ENCODE measurements at places on chromosomes 2 and 18.
A peak's percentile ranks its signal among the peaks of the same experiment; 100 is the strongest.

DNA sequence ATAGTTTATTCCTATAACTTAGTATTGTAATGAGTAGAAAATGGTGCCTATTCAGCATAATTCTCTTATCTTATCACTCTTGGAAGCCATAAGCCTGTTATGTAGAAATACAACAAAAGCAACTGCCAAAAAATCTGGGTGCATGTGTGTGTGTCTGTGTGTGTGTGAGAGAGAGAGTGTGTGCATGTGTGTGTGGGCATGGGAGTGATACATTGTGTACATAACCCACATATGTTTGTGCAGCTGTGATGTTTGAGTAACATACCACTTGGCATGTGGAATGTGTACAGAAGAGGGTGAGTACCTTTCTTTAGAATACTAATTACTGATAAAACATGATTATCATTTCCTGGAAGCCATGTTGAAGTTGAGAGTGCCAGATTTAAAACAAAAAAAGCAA, 642.3 kb upstream of the SYT4 start:
- DNase-seq = no peak

DNA sequence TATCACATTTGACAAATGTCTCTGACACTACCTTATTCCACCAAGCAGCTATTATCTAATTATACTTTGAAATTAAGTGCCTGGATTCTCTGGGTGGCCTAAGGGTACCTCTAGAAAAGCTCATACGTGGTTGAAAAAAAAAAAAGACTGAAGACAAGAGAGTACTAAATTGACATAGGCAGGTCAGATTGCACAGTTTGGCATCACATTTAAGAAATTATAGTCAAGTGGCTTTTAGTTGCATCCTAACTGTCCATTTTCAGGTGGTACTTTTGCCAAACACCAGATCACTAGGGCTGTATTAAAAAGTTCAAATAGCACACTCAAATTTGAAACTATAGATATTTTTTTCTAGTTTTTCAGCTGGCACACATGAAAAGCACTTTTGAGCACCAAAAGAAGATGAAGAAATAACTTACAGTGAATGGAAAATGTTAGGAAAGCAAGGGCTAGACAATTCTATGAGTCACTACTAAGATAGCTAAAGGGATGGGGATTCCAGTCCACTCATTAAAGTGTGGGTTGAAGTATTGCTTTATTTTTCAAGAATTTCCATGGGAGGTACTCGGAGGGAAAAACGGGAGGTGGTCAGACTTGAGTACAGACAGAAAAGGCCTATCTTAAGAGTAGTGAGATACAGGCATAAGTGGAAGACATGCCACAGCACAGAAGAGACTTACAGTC, 106.5 kb upstream of the COL5A2 start:
- DNase-seq = no peak

DNA sequence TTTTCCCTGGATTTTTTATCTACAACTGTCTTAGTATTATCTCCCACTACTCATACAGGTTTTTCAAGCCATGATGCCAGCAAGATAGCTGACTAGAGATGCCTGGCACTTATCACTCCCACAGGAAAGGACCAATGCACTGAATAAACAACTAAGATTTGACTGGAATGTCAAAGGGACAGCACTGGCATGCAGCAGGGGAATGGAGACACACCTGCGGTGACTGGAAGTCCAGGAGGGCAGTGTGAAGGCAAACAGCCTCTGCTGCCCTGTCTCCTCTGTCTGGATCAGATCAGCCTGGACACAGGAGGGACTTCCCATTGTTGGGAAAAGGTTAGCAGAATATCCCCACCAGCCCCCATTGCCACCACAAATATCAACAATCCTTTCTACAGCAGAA, 85.1 kb downstream of the TMEM237 start:
- no peak for DNase-seq

DNA sequence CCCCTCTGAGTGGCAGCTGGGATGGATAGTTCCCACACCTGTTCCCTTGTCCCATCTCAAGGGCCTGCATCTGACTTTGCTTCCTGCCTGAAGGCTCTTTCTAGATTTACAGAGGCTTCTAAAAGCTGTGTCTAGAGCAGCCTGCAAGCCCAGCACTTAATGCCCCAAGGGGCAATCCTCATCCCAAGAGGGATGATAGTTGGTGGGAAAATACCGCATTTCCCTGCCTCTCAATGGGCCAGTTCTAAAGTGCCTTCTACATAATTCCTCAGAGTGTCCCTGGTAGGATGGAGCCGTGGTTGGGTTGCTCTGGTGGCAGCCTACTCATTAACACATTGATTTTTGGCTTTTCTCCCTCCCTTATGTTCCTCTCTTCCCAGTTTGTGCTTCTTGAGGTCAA, 29.5 kb downstream of the LAMA3 start:
- DNase-seq = no peak

DNA sequence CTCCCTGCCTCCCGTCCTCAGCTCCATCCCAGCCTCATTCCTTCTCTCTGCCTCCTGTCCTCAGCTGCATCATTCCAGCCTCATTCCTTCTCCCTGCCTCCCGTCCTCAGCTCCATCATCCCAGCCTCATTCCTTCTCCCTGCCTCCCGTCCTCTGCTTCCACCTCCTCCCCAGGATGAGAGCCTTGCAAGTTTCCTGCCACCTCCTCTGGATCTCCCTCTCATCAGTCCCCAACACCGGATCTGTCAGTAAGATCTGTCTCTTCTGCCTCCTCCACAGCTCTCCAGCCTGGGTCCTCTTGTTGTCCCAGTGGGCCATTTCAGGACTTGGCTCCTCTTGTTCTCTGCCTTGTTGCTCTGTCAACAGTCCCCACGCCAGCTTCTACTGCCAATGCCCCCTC, 130.9 kb downstream of the NDUFA10 start:
- DNase-seq = no peak

DNA sequence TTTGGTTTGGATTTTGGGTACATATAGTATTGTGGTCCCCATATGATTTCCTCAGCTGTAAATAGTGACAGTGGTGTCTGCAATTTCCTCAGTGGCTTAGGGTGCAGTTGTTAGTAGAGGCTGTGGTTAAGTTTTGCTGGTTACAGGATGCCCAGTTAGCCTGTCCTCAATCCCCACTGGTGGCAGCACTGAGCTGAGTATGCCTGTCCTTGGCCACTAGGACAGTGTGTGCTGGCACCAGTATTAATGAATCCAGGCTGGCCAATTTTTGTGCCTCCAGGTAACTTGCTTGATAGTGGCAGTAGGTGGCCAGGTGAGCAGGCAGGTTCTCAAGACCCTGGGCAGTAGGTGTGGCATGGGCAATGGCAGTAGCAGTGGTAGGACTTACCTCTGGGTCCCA, 973.1 kb downstream of the TMEM182 start:
- no peak for DNase-seq

GRCh38 chr2:222521099-222521498, 96.8 kb downstream of the SGPP2 start:
- no peak for DNase-seq

- DNase-seq = no peak
Measured at GRCh38 chr2:36059691-36060090, 295.9 kb upstream of the CRIM1 start.

GRCh38 chr2:158970241-158970751, 1.9 kb downstream of the TANC1 start:
- no peak for DNase-seq

DNA sequence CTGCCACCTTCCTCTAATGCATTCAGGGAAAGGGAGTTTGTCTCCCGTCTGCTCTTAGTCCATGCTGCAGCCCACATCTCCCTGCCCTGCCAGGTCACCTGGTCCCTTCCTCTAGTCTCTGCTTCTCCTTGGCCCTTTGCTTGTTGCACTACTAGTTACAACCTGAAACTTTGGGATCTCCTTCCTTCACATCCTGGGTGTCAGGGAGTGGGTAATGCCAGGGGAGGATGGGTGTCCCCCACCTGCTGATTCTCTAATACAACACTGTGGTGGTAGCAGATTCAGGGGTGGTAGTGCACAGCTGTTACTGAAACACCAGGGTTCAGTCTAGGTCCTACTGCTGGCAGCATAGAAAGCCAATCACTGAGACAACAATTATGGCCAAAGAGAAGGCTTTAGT, 31.2 kb upstream of the COX7A2L start:
- DNase-seq = no peak

DNA sequence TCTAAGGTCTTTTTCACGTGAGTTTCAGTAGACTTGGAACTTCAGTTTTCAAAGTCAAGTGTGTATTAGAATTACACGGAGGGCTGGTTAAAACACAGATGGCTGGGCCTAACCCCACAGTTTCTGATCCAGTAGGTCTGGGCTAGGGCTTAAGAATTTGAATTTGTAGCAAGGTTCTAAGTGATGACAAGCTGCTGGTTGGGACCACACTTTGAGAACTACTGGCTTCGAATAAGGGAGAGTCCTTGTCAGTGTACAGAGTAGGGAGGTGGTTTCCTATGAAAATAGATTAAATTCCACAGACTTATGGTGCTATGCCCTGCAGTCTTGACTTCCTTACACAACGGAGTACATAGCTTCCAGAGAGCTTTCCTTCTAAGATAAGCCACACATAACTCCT, 4.5 kb downstream of the RHOB start:
- no peak for DNase-seq

GRCh38 chr2:199851883-199852282, 891 bp upstream of the FTCDNL1 start:
- DNase-seq = no peak

GRCh38 chr18:74069178-74070050, 78.2 kb downstream of the FBXO15 start:
- DNase-seq = no peak

GRCh38 chr2:134718817-134719814, at the start of gene TMEM163:
TMEM163 (minus strand) TSS chr2:134719000.
- DNase-seq = peak; percentile 8

DNA sequence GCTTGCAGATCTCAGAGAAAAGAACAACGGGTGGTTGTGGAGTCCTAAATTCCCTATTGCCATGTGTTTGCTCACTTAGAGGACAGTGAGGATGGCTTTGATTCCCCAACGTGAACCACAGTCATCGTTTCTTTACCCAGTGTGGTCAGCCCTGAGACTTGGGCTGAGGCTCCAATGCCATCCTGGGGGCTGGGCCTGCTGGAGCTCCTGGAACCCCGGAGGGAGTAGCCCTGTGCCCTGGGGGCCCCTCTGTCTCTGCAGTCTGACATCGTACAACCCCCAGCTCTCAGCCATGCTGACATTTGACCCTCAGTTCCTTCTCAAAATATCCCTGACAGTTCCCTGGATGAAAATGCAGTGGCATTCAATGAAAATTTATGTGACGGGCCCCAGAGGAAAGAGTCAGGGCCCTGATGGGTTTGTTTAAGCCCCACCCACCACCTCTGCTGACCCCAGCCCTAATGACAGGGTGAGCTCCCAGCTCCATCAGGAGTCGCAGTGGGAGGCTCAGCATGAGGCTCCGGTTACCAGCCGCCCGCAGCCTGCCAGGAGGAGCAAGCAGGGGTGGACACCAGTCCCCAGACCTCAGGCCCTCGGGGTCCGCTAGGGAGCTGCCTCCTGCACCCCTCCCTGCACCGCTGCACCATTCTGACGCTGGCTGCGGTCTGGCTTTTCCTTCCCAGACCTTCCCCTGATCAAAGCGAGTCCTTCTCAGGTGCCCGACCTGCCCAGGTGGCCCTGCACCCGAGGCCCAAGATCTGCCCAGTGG, 120.9 kb downstream of the TWIST2 start:
- no peak for DNase-seq

DNA sequence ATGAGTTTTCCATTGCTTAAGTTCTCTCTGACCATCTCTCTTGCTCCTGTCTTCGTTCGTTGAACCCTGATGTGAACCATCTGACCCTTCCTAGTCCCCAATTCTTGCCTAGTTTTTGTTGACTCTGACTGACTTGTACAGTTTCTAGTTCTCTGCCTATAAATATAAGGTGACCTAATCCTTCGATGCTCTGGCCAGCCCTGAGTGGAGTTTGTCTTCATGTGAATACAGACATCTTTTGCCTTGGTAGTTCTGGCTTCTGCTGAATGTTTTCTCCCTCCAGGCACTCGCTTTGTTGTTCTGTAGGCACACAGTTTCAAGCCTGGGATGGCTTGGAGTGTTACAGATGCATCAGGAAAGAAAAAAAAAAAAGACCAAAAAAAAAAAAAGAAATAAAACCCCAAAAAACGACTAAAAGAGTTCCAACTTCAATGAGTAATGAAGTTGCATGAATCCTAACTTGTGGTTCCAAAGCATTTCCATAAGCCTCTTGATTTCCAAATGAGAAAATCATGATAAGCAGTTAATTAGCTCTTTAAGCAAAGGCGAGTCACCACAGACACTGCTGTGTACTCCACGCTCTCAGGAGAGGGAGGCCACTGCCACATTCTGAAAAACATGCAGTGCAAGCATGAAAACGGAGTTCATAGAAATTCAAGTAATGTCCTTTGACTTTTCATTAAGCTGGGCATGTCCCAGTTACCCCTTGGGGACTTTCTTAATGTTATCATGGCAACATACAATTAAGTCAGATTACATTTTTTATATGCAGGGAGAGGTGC, 165.2 kb downstream of the TDRD15 start:
- no peak for DNase-seq

DNA sequence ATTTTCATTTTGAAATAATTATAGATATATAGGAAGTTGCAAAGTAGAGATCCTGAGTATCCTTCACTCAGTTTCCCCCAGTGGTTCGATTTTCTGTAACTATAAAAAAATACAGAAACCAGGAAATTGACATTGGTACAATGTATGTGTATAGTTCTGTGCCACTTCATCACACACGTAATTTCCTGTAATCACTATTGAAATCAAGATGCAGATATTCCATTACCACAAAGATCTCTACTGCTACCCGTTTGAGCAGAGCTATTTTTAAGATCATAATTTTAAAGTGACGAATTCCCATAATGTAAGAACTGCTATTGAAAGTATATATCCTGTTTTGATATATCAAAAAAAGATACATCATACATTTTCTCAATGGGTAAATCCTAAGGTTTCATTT, 142.3 kb downstream of the BABAM2 start:
- DNase-seq = no peak

DNA sequence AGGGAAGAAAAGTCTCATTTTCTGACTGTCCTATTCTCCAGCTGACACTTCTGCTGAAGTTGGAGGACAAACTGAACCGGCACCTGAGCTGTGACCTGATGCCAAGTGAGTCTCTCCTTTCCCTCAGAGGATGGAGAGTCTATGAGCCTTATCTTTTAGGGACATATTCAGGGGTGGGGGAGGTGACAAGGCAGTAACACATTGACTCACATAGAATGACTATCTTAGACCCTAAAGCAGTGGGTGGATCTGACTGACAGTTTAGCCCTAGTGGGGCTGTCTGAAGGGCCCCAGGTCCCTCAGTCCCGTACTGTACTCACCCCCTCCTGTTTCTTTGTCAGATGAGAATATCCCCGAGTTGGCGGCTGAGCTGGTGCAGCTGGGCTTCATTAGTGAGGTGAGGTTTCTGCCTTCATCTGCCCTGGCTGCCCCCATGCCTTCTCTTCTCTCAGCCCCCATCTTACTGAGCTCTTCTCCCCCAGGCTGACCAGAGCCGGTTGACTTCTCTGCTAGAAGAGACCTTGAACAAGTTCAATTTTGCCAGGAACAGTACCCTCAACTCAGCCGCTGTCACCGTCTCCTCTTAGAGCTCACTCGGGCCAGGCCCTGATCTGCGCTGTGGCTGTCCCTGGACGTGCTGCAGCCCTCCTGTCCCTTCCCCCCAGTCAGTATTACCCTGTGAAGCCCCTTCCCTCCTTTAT, 805 bp upstream of the KRTCAP3 start:
- no peak for DNase-seq

GRCh38 chr2:10783421-10783820, 29.2 kb downstream of the PDIA6 start:
- no peak for DNase-seq
